RWPE2 (cell line): ENCODE measurements at places on chromosomes 11 and 22.

DNA sequence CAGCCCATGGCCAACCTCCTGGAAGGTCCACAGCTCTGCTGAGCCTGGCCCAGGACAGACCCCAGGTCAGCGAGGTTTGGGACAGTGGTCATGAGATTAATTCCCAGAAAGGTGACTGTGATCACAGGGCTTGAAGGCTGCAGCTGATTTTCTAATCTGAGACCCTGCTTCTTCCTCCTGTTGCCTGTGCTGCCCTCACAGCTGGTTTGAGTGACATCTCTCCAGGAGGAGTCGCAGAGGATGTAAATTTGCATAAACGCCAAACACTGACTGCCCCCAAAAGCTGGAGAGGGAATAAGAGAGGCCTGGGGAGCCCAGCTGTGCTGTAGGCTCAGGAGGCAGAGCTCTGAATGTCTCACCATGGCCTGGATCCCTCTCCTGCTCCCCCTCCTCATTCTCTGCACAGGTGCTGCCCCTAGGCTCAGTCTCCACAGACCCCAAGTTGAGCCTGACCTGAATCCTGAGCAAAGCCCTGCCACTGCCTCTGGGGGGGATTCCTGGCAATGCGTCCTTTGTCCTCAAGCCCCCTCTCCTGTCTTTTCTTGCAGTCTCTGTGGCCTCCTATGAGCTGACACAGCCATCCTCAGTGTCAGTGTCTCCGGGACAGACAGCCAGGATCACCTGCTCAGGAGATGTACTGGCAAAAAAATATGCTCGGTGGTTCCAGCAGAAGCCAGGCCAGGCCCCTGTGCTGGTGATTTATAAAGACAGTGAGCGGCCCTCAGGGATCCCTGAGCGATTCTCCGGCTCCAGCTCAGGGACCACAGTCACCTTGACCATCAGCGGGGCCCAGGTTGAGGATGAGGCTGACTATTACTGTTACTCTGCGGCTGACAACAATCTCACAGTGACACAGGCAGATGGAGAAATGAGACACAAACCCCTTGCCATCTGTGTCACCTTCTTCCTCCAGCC lies 23.8 kb downstream of the GGTLC2 start:
- no peak overlapping the region for H3K4me3 ChIP-seq
- H3K27ac ChIP-seq, result no peak overlapping the region
- DNase-seq, result no peak
- H3K4me1 ChIP-seq, result no peaks in the 10 kb centered on the region
- H3K36me3 ChIP-seq, result no peaks in the 10 kb centered on the region

- H3K4me3 ChIP-seq, result no peak overlapping the region
- no peaks in the 10 kb centered on the region for H3K27me3 ChIP-seq
- peaks cover 56% of the 10 kb centered on the region for H3K36me3 ChIP-seq
- H3K4me1 ChIP-seq, result peaks cover 16% of the 10 kb centered on the region
Measured at GRCh38 chr22:50289942-50290630, 17.4 kb downstream of the PLXNB2 start.

- DNase-seq, result no peak
- peaks cover 94% of the 10 kb centered on the region for H3K36me3 ChIP-seq
- no peaks in the 10 kb centered on the region for H3K27me3 ChIP-seq
- no peak overlapping the region for H3K4me3 ChIP-seq
- H3K27ac ChIP-seq, result no peak overlapping the region
Measured at GRCh38 chr11:16750417-16750816, 12.0 kb downstream of the C11orf58 start.

GRCh38 chr11:65773784-65774411 lies 6.9 kb downstream of the AP5B1 start:
- no peak overlapping the region for H3K4me3 ChIP-seq
- no peaks in the 10 kb centered on the region for H3K27me3 ChIP-seq
- no peak for DNase-seq
- H3K4me1 ChIP-seq, result no peaks in the 10 kb centered on the region
- peaks cover 9% of the 10 kb centered on the region; the same call in 1 of the 2 replicates for H3K36me3 ChIP-seq
- H3K27ac ChIP-seq, result no peak overlapping the region

DNA sequence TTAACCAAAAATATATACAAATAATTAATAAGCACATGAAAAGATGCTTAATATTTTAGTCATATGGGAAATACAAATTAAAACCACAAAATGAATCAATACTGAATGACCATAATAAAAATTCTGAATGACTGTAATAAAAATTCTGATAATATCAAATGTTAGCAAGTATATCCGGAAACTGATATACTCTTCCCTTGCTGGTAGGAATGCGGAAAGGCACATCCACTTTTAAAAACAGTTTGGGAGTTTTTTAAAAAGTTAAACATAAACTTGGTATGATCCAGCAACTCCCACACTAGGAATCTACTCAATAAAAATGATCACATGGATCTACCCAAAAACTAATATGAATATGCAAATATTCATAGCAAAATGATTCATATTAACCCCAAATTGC lies 30.8 kb upstream of the GRIA4 start:
- H3K36me3 ChIP-seq, result no peaks in the 10 kb centered on the region
- no peak overlapping the region for H3K27ac ChIP-seq
- DNase-seq, result no peak

DNA sequence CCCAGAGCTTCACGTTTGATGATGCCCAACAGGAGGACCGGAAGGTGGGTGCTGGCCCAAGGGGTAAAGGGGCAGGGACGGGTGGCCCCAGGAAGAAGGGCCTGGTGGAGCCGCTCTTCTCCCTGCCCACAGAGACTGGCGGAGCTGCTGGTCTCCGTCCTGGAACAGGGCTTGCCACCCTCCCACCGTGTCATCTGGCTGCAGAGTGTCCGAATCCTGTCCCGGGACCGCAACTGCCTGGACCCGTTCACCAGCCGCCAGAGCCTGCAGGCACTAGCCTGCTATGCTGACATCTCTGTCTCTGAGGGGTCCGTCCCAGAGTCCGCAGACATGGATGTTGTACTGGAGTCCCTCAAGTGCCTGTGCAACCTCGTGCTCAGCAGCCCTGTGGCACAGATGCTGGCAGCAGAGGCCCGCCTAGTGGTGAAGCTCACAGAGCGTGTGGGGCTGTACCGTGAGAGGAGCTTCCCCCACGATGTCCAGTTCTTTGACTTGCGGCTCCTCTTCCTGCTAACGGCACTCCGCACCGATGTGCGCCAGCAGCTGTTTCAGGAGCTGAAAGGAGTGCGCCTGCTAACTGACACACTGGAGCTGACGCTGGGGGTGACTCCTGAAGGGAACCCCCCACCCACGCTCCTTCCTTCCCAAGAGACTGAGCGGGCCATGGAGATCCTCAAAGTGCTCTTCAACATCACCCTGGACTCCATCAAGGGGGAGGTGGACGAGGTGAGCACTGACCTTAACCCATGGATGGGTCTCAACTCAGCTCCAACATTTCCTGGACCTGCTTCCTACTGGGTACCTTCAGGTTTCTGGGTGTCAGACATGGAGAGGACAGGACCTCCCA lies 2.0 kb downstream of the RIC8A start:
- DNase-seq, result no peak
- peak overlapping the region; percentile 95 for H3K27ac ChIP-seq
- no peaks in the 10 kb centered on the region for H3K27me3 ChIP-seq

- no peak overlapping the region for H3K27ac ChIP-seq
- H3K4me3 ChIP-seq, result no peak overlapping the region
- DNase-seq, result no peak
- peaks cover 28% of the 10 kb centered on the region for H3K36me3 ChIP-seq
- H3K27me3 ChIP-seq, result no peaks in the 10 kb centered on the region
- H3K4me1 ChIP-seq, result peaks cover 22% of the 10 kb centered on the region
Measured at GRCh38 chr11:33772300-33772699, 2.0 kb downstream of the FBXO3 start.

- no peak for DNase-seq
- H3K27me3 ChIP-seq, result no peaks in the 10 kb centered on the region
- H3K4me3 ChIP-seq, result no peak overlapping the region
- H3K36me3 ChIP-seq, result no peaks in the 10 kb centered on the region
- H3K27ac ChIP-seq, result no peak overlapping the region
Measured at GRCh38 chr11:123490527-123490926, 60.5 kb downstream of the GRAMD1B start.

GRCh38 chr22:40621309-40622151 lies 15.0 kb downstream of the MRTFA start:
- peaks cover 12% of the 10 kb centered on the region for H3K4me1 ChIP-seq
- no peaks in the 10 kb centered on the region for H3K36me3 ChIP-seq
- DNase-seq, result no peak
- no peaks in the 10 kb centered on the region for H3K27me3 ChIP-seq

DNA sequence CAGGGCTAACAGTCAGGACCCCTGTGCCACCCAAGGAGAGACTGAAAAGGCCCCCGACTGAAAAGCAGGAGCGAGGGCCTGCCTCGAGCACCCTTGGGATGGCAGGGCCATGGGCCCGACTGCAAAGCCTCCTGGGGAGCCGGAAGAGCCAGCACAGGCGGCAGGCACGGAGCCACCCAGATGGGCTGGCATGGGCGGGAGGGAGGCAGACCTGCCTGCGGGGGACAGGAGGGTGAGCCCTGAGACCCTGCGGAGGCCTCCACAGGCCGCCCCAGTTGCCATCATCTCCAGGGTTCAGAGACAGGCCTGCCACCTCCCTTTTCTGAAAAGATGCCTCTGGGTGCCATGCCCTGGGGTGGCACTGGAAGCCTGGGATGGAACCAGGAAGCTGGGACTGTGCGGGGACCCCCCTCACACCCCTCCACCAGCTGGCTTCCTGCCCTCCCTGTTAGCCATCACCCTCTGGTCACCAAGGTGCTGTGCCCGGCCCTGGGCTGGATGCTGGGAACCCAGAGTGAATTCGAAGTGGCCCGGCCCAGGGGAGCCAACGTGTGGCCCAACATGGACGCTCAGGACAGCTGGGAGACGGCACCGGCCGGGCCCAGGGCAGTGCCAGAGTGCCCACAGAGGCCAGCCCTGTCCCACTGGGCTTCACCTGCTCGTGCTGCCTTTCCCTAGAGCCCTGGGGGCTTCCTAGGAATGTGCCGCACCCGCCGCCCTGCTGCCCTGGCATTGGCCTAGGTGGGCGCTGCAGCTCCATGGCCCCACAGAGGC lies 13.8 kb downstream of the TSPAN32 start:
- H3K27ac ChIP-seq, result no peak overlapping the region
- H3K4me1 ChIP-seq, result no peaks in the 10 kb centered on the region
- H3K27me3 ChIP-seq, result no peaks in the 10 kb centered on the region
- no peak overlapping the region for H3K4me3 ChIP-seq
- no peaks in the 10 kb centered on the region for H3K36me3 ChIP-seq
- DNase-seq, result peak; percentile 52

DNA sequence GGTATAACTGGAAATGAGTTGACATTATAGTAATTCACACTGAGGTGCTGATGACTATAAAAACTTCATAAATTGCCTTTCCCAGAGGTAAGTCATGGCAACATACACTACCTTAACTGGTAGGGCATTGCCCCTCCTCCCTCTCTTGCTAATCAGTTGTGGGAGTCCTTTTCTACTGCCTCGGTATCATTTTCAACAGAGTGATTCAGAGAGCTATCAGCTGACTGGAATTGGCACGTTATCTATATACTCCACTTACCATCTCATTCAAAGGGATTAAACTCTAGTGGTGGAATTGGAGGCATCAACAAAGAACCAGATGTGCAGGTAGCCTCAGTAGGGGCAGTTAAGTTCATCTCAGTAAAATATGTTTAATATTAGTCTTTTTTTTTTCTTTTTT lies 8.0 kb upstream of the NUP160 start:
- no peaks in the 10 kb centered on the region for H3K4me1 ChIP-seq
- no peak overlapping the region for H3K27ac ChIP-seq
- no peaks in the 10 kb centered on the region for H3K27me3 ChIP-seq
- no peaks in the 10 kb centered on the region for H3K36me3 ChIP-seq
- H3K4me3 ChIP-seq, result no peak overlapping the region

- H3K4me3 ChIP-seq, result no peak overlapping the region
- H3K4me1 ChIP-seq, result no peaks in the 10 kb centered on the region
- no peaks in the 10 kb centered on the region for H3K27me3 ChIP-seq
- no peak for DNase-seq
- peaks cover 18% of the 10 kb centered on the region for H3K36me3 ChIP-seq
- no peak overlapping the region for H3K27ac ChIP-seq
Measured at GRCh38 chr11:11915625-11916024, 73.9 kb downstream of the USP47 start.

DNA sequence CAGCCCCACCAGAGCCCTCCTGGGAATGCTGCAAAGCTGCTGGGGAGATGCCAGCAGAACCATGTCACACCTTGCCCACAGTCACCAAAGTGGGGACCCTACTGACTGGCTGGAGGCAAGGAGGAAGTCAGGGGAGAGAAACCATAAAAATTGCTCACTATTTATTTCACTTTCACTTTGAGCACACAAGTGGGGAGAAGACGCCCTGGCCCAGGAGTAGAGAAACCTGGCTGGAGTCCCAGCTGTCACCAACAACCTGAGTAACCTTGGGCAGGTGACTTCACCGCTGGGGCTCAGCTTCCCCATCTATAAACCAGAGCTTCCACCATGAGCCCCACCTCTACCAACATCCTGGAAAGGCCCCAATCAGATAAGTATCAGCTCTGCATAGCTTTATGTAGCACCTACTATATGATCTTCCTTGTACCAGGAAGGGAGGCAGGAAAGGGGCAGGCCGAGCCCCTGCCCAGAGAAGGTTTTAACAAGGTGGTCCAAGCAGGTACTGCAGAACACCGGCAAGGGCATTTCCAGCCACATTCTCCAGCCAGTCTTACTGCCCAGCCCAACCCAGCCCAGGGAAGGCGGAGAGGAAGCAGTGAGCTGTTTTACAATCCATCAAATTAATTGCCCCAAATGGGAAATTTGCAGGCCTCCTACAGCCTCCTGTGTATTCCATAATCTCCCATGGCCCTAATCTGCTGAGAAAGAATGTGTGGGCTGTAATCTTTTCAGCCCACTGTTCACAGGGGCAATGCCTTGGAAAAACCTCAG lies 27.6 kb downstream of the PLEKHA7 start:
- H3K4me3 ChIP-seq, result no peak overlapping the region
- DNase-seq, result no peak
- no peaks in the 10 kb centered on the region for H3K36me3 ChIP-seq
- H3K27ac ChIP-seq, result no peak overlapping the region
- H3K27me3 ChIP-seq, result no peaks in the 10 kb centered on the region
- no peaks in the 10 kb centered on the region for H3K4me1 ChIP-seq

GRCh38 chr11:78645226-78646202 lies 70.8 kb upstream of the NARS2 start:
- DNase-seq, result no peak
- peak overlapping the region; percentile 47 for H3K27ac ChIP-seq
- H3K27me3 ChIP-seq, result no peaks in the 10 kb centered on the region
- no peak overlapping the region for H3K4me3 ChIP-seq
- no peaks in the 10 kb centered on the region for H3K36me3 ChIP-seq

GRCh38 chr11:118907051-118908042 lies 18.4 kb downstream of the BCL9L start:
- H3K36me3 ChIP-seq, result peaks cover 67% of the 10 kb centered on the region
- H3K4me3 ChIP-seq, result no peak overlapping the region
- peak overlapping the region; percentile 100 for H3K27ac ChIP-seq

- no peak overlapping the region for H3K27ac ChIP-seq
- no peak overlapping the region for H3K4me3 ChIP-seq
- DNase-seq, result no peak
- H3K4me1 ChIP-seq, result peaks cover 4% of the 10 kb centered on the region
- H3K36me3 ChIP-seq, result peaks cover 8% of the 10 kb centered on the region
- no peaks in the 10 kb centered on the region for H3K27me3 ChIP-seq
Measured at GRCh38 chr22:41826430-41827383, 6.2 kb upstream of the SREBF2 start.

GRCh38 chr11:80718611-80719291 lies 1277.9 kb upstream of the TENM4 start:
- no peak for DNase-seq
- no peaks in the 10 kb centered on the region for H3K27me3 ChIP-seq
- H3K4me3 ChIP-seq, result no peak overlapping the region
- H3K27ac ChIP-seq, result no peak overlapping the region
